NCI-H146 (cell line): ENCODE measurements at places on chromosomes 1 and 21.

DNA sequence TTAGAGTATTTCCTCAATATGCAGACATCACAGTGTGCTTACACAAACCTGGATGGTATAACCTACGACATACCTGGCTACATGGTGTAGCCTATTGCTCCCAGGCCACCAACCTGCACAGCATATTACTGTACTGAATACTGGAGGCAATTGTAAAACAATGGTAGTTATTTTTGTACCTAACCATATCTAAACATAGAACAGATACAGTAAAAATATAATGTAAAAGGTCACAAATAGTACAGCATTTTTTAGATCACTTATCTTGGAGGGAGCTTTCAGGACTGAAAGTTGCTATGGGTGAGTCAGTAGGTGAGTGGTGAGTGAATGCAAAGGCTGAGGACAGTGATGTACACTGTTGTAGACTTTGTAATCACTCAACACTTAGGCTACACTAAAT lies 492.3 kb downstream of the MRPL39 start:
- no peak for DNase-seq

GRCh38 chr1:213417846-213418245 lies 366.8 kb downstream of the RPS6KC1 start:
- no peak for DNase-seq

DNA sequence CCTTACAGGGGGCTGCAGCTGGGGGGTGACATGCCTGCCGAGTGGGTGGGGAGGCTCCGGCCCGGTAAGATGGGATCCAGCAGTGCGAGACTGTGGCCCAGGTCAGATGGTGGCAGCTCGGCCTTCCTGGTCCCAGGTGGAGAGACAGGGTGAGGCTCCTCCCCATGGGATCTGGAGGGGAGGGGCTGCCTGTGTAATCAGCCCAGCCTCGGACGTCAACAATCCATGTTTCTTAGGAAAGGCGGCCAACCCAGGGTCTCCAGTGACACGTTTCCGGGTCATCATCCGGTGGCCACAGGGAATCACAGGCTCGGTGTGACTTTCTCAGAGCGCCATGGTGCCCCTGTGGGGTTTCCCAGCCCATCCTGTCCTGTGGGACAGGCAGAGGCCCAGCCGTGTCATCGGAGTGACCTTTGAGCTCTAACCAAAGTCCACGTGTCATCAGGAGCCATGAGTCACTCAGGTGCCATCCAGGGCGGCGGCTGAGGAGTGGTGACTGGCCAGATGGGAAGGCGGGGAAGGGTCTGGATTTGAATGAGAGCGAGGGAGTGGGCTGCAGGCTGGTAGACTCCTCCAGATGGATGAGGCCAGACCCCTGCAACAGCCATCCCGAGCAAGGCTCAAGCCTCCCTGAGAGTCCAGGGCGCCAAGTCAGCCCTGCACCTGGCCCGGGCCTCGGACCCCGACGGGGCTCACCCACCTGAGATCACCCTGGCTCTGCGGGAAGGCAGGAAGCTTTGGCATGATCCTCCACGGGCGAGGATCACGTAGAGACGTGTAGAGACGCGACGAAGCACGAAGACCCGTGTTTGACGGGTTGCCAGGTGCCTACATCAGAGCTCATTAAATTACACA lies 6.6 kb upstream of the HES4 start:
- no peak for DNase-seq

- no peak for DNase-seq
Measured at GRCh38 chr1:88888750-88889149, 2.6 kb downstream of the GTF2B start.
